ENCODE measurements at places on chromosomes 5 and 9.

DNA sequence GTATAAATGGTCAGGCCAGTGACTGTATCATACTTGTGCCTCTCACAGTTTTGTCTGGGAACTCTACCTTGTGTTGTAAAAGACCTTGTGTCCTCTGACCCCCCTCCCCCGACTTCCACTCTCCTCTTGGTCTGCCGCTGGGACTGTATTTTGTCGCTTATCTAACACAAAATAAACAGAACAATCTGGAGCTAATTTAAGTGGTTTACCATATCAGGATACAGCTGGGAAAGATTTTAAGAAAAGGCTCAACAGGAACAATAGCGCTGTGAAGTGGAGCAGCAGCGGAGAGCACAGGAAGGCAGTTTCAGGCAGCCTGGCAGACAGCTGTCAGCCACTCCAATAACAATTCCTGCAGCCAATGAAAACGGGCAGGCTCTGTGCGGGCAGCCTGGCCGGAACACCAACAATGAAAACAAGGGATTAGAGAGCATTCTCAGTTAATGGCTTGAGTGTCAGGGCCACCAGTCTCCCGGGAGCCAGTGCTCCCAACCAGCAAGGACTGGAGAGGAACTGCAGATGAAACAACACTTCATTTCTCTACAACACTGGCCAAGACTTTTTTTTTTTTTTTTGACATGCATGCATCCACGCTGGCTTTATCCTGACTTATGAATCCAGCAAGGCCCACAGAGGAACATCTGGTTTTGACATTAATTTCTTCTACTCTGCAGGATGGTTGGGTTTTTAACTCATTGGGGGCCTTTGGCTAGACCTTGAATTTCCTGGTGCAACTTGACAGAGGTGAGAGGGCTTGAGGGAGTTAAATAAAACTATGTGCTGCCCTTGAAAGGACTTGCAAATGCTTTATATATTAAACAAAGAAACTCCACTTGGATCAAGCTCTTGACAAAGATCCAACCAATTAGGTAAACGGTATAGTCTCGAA is 76.7 kb downstream of the ARSB start:
- peak; percentile 63 for DNase-seq

- peak; percentile 85 for DNase-seq
Measured at GRCh38 chr5:158701406-158702177, 398.1 kb downstream of the EBF1 start.

DNA sequence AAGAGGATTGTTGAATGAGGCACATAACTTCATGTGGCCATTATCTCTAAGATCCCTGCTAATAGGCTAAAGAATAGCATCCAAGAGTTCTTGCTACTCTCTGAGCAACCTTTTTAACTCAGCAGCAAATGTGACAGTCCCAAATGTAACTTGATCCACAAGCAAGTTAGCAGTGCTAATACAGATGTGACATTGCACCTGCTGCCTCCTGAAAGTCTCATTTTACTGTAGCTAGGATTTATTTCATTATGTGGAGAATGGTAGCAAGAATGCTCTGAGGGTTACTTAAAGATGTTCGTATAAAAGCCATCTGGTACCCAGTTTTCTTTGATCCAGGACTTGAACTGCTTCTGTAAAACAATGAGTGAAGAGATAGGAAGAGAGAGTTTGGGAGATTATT is 45.8 kb downstream of the CDH10 start:
- DNase-seq = no peak

DNA sequence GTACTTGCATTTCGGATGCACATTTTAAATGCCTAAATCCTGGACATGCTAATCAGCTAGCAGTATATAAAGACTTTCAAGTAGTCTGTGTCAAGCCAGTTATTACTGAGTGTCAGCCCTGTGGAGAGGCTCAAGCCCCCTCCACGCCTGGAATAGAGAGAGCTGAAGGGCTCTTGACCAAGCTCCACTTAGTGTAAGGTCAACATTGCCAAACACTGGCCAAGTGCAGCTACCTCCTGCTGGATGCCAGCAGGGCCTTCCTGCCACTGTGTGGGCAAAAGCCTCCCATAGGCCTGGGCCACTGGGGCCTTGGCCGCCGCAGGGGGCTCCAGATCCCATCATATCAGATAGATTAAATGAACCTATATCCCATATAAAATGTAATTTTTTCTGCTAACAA is 239.4 kb upstream of the PANK3 start:
- no peak for DNase-seq

Data from AG08395 (cell line).